Hematopoietic multipotent progenitor cell treated with erythropoietin and hydrocortisone succinate and interleukin-3 and kit ligand, for 8 days (in vitro differentiated cells): ENCODE measurements at places on chromosomes 1 and 21.
A peak's percentile ranks its signal among the peaks of the same experiment; 100 is the strongest.

DNA sequence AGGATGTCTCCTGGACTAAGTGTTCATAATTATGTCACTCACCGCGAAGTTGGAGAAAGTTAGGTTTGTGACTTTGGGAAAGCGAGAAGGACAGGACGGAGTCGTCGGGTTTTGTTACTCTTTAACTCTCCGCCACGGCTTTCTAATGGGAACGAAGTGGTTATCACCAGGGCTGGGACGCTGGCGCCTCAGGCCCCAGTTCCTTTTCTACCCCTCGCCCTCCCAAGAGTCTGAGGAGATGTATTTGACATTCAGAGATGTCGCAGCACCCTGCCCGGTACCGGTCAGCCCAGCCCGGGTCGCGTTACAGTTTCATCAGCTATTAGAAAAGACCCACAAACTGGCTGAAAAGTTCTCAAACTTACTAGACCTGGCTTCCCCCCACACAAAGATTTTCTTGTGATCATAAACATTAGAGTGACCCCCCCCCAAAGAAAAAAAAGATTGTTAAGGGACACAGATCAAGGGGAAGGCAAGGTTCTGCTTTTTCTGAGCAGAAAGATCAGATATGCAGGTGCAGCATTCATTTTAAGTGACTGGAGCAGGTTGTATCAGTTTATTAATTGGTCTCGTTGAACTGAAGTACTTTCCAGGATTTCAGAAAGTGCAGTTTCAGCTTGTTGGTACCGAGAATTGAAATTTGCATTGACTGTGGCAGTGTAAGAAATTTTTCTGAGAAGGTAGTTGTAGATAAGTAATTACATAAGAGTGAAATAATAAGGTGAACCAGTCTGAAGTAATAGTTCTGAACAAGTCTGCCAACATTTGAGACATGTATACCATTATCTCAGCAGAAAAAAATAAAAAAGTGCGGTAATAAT, 859 bp upstream of the ZBTB18 start:
- peak; percentile 30 for DNase-seq

DNA sequence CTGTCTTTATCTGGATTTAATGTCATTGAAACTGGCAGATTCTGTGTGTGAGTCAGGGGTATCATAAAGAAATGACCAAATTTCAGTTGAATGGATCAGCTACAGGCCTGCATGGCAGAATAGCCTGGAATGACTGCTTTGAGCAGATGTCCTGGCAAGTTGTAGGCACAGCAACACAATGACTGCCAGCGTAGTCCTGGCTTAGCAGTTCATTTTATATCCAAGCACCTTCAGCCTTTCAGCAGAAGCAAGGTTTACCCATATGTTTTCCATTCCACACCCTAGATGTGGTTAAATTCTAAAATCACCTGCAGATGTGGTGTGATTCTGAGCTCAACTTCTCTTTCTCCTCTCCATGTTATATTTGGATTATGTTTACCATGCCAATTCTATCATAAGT, 22.3 kb upstream of the PTGFR start:
- DNase-seq = no peak

DNA sequence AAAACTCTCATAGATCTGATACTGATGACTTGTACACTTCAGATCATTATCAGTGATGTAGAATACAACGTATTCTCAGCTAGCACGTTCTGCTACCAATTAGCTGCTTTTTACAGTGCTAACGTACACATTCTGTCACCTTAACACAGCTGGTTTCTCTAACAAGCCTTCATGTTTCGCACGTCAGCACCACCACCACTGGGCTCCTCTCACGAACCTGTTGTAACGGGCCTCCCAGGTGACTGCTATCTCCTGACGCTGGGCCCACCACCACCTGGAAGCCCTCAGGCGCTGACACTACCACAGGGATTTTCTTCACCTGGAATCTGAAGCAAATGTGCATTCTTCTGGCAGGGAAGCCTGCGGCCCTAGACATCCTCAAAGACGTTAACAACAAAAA, 19.8 kb downstream of the TOMM20 start:
- DNase-seq = no peak

DNA sequence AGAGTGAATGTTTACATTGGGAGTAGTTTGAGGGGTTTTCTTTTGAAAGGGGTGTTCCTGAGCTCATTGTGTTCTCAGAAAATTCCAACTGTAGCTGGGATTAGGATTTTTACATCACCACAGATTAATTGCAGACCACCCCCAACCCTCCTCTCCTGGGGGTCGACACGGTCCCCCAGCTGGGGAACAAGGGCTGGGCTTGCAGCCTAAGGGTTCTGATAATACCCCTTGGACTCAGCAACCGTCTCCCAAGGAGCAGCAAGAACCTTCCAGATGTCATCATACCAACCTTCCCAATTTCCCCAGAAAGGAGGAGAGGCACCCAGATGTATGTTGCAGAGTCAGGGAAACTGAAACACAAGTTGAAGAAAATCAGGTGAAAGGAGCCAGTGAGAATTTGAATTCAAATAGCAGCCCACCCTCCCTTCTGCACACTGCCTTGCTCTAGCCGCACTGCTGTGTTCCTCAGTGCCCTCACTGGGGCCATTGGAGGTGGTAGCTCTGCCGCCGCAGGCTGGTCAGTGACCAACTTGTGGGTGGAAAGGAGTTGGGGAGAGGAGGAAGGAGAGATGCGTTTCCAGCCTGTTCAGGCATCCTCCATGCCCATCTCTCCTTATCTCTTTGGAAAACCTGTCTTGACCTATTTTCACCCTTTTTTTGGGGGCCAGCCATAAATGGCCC, 14.7 kb upstream of the IGFN1 start:
- no peak for DNase-seq

DNA sequence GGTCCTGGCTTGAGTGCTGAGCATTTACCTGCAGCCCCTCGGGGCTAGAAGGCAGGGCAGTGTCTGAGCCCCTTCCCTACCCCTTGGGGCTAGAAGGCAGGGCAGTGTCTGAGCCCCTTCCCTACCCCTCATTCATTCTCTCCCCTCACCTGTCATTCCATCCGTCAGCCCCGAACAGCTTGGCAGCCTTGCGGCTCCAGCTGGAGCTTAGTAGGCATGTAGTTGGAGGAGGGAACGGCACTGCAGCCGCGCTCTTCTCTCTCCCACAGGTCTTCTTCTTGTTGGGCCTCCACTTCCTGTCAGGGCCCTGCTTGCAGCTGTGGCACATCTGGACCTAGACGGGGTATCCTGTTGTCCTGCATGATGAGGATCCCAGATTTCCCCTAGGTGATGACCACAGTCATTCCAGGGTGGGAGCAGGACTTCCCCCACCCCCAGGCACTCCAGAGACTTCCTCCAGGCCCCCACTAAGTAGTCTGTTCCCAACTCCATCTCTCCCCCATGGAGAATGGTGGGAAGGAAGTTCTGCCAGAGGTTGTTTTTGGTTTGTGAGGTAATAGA, 22.2 kb downstream of the MAPKAPK2 start:
- DNase-seq = no peak

DNA sequence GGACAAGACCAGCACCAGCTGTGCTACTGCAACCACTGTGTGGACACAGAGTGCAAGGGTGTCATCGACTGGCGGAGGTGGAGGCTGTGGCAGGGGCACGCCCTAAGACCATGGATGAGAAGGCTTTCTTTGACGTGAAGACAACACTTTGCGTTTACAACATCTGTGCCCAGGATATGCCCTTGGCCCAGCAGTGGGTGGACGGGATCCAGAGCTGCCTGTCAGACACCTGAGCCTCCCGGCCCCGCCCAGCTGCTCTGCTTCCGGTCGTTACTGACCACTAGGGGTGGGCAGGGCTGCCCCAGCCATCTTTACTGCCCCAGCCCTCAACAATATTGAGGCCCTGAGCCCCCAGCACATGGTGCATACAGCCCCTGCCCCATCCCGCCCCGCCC, 21.4 kb upstream of the NPPB start:
- no peak for DNase-seq

GRCh38 chr1:193545171-193545570, 358.8 kb upstream of the B3GALT2 start:
- no peak for DNase-seq

GRCh38 chr1:160625725-160626498, 20.9 kb downstream of the SLAMF1 start:
- DNase-seq = peak; percentile 44

- no peak for DNase-seq
Measured at GRCh38 chr1:167668108-167668507, 38.1 kb downstream of the RCSD1 start.

DNA sequence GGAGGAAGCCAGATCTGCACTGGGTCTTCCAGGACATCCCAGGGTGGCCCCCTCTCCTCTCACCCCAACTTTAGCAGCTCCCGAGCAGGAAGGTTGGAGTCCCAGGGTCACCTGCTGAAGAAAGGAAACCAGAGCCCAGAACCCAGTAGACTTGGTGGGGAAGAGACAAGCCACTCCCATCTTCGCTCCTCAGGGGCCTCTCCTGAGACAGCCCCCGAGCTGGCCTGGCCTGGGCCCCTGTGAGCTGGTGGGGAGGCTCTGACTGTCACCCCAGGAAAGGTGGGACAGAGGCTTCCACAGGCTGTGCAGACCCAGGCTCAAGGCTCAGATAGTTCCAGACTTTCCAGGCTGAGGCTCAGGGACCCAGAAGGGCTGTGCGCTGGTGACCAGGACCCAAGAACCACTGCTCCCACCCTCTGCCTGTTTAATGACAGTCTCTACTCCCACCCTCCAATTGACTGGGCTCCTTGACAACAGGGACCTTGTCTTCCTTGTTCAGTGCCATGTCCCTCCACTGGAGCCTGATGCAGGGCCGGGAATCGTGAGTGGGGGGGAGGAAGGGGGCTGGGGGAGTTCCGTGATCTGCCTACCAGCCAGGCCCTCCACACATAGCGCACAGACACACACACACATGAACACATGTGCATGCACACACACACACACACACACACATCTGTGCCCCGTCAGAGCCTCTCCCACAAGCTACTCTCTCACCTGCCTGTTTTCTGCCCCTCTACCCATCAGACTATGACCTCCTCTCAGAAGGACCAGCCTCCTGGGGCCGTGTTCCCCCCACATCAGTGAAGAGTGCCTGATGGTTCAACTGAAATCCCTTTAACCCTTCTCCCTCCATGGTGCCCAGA, 401.2 kb downstream of the MATN1 start:
- DNase-seq = no peak

- no peak for DNase-seq
Measured at GRCh38 chr1:6724517-6725141, 23.0 kb upstream of the DNAJC11 start.

DNA sequence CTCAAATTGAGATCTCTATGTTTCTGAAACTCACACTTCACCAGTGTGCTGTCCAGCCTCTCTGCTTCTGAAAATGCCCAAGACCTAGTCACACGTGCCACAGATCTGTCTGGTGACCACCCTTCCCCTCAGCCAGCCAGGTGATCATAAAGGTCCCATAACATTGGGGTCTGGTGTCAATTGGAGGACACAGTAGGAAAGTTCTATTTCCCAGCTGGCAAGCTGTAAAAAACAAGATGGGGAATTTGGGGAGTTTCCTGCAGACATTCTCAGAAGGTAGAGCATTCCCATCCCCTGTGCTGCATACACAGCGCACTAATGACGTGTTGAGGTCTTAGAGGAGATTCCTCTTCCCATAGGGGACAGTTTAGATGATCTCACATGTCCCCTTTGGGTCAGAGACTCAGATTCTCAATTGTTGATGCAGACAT, 50.1 kb downstream of the RPS6KA1 start:
- no peak for DNase-seq

- DNase-seq = no peak
Measured at GRCh38 chr1:199706826-199707606, 320.5 kb upstream of the NR5A2 start.

DNA sequence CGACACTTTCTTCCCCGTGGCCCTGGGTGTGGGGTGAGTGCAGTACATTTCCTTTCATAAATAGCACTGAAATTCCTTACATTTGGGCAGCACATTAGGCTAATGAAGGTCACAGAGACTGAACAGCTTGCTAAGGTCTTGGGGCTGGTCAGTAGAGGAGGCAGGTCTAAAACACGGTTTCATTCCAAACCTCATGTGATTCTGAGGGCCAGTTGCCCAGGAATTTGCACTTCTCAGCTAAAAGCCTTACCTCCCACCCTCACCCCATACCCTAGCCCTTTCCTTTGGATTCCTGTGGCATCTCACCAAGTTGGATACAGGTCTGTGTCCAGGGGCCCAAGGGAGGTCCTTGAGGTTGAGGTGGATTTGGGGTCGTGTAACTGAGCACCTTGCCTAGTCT, 147.8 kb upstream of the CD34 start:
- DNase-seq = no peak

GRCh38 chr1:154951901-154952657, 3.8 kb downstream of the PBXIP1 start:
- no peak for DNase-seq

GRCh38 chr1:77051425-77051824, 167.8 kb downstream of the PIGK start:
- DNase-seq = no peak

DNA sequence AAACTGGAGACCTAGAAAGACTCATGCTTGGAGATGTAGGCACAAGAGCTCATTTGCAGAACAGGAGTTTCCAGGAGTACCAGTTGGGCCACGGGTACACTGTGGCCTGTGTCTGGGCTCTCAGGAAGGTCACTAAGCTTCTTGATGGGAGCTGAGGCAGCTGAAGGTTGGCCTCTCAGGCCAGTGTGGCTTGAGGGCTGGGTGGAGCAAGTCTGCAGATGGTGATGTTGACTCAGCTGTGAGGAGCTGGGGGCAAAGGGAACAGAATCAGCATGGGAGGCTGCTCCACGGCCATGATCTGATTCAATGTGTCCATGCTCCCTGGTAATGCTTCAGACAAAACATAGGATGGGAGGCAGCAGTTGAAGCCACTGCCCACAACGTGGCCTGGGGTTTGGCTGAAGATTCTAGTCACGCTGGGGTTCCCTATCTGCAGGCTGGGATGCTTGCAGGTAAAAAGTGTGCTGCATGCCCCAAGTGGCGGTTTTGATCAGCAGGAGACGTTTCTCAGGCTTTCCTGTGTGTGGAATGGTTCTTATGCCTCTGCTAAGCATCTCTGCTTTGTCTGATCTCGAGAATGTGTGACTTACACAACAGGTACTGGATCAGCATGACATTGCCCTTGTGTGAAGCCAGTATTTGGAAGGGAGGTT, 15.4 kb upstream of the TENT5C start:
- DNase-seq = no peak

GRCh38 chr1:228369608-228370438, 36.8 kb downstream of the TRIM11 start:
- DNase-seq = no peak

GRCh38 chr1:19877821-19878636, 4.2 kb upstream of the OTUD3 start:
- DNase-seq = peak; percentile 34

DNA sequence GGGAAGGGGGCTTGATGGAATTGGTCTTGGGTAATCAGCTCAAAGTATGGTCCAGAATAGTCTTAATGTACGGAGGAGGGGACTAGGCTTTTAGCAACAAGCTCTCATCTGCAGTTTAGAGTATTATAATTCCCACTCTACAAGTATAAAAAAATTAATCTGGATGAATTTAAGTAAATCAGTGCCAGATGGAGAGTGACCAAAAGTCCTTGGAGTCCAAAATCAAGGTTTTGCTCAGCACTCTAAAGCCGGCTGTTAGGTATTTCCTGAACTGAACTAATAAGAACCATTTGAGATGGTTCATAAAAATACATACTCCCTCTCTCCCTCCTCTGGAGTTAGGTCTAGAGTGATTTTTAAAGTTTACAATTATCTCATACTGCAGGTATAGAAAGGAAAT, 23.7 kb downstream of the GLUL start:
- no peak for DNase-seq
